ENCODE measurements at places on chromosomes 3 and 15. TPM values are rescaled to one million over a fixed set of nuclear protein-coding genes. Genes with fewer than 3 reads are reported as not detected.

Gene SPRED1
- 55.1 TPM for total RNA-seq

Gene LEKR1
- 0.81 TPM for total RNA-seq

Gene SPINT1
- not detected for total RNA-seq

Gene UBA7
- 69.4 TPM for total RNA-seq

Gene MST1R
- total RNA-seq: 1.3 TPM

Gene SLC25A26
- total RNA-seq: 30.8 TPM

Gene PPM1M
- total RNA-seq: 42.4 TPM

Gene CRYGS
- 1.3 TPM for total RNA-seq

Gene FGF12
- total RNA-seq: 0.08 TPM

Gene SGO1
- 14.5 TPM for total RNA-seq

- DNase-seq: no peak
These were observed 12.4 kb downstream of the IREB2 start for GRCh38 chr15:78450285-78450858.

DNA sequence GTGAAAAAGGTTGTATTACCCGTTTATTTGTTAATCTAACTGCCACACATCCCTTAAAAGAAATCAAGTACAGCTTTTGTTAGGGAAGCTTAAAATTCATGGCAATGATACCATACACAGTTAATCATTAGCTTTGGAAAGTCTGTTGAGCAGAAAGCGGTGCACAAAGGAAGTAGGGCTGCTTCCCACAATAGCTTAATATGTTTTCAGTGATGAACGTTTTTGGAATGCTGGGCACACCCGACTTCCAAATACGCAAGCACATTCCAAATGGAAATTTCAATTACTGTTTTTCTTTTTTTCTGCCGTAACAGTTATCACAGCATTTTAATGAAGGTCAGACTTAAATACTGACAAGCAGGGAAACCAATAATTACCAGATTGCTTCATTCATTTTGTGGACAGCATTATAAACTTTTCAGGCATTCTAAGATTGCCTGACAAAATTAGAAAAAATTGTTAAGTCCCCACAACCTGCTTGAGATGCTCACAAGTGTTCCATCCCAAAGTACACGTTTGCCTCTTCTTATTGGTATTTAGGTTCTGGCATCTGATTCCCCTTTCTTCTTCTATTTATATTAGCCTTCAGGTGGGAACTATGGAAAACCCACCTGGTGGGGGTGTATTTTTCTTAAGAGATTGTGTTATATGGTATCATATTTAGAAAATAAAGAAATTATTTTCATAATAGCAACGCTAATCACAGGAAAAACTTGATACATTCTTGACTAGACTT lies 1.1 kb upstream of the ECT2 start:
- DNase-seq: peak; percentile 99

DNA sequence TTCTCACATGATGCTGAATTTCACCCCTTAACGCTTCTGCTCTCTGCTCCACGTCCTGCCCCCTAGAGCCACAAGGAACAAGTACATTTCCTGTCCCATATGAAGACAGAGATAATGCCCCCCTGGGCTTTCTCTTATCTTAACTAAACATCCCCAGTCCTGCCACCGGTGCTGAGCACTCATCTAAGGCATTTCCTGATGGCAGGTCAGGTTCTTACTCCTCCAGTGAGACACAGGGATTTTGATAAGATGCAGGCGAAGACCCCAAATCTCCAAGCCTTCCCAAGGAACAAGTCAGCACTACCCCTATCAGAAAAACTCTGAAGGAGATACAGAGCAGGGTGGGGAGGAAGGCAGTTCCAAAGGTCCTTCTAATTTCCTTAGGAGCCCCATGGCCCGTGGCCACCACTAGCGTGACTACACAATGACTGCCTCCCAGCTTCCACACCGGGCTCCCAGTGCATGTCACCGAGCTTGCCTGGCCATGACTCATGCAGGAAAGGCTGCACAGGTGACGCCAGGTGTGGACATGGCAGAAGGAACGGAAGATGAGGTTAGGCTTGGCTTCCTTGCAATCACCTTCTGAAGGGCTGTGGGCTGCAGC lies 152.9 kb downstream of the XXYLT1 start:
- DNase-seq: peak; percentile 30

DNA sequence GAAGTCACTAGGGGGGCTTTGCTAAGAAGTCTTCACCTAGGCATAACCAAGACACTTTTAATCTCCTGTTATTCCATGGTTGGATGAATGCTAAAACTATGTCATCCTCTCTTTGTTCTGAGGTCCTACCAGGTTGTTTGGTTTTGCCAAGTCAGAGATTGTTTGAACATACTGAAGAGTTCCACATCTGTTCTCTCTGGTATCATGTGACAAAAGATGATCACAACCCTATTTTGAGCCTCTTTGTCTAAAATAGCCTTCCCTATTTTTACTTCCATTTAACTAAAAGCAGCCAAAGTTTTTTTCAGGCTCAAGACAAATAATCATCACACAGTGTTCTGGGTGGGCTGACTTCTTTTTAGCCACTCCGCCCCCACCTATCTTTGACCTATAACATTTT lies 218.4 kb upstream of the LMCD1 start:
- no peak for DNase-seq

GRCh38 chr3:189457631-189458412 lies 173.4 kb upstream of the TP63 start:
- peak; percentile 16 for DNase-seq

- DNase-seq: peak; percentile 96
These were observed 90.4 kb downstream of the NAALADL2 start for GRCh38 chr3:174949523-174949922.

DNA sequence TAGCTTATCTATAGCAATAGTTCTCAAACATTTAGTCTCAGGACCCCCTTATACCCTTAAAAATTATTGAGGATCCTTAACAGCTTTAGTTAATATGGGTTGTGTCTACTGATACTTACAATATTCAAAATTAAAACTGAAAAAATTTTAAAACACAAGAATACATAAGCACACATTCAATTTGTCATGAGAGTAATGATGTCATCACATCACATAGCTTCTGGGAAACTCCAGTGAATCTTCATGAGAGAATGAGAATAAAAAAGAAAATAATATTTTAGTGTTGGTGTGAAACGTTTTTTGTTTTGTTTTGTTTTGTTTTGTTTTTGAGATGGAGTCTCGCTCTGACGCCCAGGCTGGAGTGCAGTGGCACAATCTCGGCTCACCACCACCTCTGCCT lies 25.2 kb upstream of the ACP3 start:
- no peak for DNase-seq

GRCh38 chr3:178048768-178049167 lies 487.5 kb upstream of the KCNMB2 start:
- peak; percentile 63 for DNase-seq

DNA sequence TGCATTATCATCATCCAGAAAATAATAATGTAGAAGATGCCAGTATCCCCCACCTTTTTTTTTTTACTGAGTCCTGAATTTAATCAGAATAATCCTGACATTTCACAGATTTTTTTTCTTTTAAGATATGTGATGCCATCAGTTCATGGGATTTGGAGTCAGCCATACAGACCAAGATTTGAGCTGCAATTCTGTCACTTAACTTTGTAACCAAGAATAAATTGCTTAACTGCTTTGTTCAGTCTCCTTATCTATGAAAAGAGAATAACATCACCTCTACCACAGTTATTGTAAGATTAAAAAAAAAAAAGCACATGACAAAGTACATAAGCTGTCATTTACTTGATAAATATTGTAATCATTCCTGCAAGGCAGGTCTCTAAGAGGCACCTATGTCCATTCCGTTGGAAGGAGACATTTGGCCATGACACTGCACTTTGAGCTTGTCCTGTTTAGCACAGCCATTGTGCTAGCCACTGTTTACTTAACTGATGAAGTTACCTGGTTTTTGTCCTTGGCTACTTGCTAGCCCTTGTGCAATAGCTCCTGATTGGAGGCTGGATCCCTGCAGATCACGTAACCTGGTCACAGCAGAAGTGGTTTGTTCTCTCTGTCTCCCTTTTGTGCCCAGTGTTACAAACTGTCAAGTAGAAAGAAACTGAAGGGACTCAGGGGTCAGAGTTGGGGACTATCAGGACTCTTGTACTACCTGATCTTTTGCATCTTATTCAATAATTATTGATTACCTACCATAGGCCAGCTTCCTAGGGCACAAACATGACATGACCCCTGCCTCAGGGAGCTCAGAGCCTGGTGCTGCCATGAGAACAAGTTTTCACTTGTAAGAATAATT lies 306.0 kb downstream of the WDR72 start:
- no peak for DNase-seq

DNA sequence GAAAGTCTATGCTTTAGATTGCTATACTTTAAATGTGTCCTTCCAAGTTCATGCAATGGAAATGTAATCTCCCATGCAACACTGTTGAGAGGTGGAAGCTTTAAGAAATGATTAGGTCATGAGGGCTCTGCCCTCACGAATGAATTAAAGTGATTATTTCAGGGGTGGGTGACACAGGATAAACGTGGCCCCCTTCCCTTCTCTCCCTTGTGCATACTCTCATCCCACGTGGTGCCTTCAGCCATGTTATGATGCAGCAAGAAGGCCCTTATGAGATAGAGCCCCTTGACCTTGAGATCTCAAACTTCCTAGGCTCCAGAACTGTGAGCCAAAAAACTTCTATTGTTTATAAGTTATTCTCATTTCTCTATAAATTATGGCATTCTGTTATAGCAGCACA lies 183.3 kb downstream of the TNIK start:
- DNase-seq: no peak

DNA sequence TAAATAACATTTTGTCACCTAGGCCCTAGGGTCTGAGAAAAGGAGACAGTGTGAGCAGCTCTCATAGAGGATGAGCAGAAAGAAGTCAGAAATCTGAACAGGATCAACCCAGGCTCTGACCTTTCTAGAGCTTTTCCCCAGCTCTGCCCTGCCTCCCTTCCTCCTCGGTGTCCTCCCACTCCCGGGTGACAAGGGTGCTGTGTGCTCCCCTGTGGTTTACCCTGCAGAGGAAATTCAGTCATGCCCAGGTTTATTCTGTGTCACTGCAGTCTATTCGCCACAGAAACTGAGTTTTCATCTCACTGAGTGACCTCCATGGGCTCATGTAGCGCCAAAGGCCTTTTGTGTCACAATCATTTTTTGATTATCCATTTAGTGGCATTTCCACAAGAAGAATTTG lies 76.6 kb downstream of the IL12A start:
- DNase-seq: no peak

GRCh38 chr3:102192575-102192974 lies 242.2 kb upstream of the ZPLD1 start:
- DNase-seq: no peak

DNA sequence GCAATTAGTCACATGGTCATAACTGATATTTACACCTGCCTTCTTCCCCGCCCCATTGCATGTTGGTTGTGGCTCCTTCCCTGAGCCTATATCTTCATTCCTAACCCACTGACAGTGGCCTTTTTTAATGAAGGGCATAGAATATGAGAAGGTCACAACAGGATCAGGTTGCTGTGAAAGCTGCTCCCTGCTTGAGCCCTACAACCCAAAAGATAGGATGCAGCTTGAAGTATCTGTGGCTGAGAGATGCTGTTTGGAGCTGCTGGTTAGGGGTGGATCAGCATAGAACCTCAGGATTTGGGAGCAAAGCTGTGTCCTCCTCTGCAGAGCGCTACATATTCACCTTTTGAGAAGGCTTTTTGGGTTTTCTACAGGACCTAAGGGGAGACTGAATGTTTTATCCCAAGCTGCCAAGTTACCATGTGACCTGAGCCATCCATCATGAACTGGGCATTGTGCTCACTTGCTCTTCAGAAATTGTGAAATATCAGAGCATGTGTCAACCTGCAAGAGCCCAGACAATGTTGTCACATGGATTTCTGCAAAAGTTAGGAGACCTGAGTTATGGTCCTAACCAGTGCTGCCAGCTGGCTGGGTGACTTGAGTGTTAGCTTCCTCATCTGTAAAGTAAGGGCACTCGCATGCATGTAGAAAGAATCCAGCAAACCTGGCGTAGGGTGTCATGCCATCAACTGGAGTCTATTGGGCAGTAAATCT lies 49.8 kb upstream of the ARL8B start:
- DNase-seq: no peak

- peak; percentile 22 for DNase-seq
These were observed 69.7 kb upstream of the LINGO1 start for GRCh38 chr15:77702211-77702957.

DNA sequence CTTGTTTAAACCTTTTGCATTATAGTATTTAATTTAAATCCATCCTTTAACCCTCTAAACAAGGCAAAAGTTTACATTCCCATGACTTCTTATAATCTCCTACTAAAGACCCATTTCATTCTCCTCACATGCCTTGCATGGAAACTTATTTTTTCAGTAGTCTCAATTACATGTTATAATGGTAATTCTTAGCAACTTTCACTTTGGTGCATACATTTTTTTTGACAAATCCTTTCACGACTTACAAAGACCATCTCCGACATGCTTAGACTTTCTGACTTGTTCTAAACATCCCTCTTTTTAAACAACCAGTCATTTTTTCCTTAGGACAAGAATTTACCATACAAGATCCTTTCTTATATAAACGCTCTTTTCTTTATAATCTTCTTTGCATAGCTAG lies 615.4 kb upstream of the GBE1 start:
- no peak for DNase-seq

GRCh38 chr3:56363720-56364119 lies 104.5 kb downstream of the ERC2 start:
- DNase-seq: no peak

Measured in fibroblast of the aortic adventitia (primary cell).